ENCODE measurements at places on chromosomes 12 and 14.

DNA sequence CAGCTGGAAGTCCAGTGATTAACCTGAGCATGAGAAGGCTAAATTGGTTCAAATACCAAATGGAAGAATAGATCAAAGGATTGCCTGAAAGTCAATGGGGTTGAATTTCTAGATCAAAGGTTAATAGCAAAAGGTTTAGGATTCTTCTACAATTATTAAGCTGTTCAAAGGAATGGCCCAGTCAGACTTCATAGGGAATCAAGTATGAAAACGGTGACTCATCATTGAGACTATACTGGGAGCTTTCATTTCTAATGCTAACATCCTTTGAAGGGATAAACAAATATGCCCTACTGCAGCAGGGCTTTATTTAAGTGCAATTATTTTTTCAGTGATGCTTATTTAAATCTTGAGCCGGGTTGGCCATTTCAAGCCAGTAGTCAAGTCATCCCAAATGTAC lies 152.8 kb downstream of the RIMBP2 start:
- no peak for DNase-seq

DNA sequence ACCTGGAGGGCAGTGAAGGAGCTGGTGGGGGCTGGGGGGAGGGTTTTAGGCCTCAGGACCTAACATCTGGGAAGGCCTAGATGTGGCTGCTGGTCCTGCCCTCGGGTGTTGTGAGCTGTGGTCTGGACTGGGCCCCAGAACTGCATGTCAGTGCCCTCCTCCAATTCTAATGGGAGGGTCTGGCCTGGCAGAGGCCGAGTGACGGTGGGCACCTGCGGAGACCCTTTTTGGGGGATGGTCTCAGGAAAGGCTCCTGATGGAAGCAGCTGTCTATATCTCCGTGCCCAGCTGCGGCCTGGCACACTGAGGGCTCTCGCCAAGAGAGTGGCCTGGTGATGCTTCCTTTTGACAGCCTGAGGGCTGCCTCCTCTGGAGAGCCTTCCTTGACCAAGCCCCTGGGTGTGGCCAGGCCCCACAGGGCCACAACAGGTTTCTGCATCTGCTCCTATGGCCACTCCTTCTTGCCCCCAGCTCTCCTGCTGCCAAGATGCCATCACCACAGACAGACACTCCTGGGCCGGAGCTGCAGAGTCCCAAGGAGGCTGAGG lies 5.3 kb downstream of the EXOC3L4 start:
- DNase-seq: no peak

DNA sequence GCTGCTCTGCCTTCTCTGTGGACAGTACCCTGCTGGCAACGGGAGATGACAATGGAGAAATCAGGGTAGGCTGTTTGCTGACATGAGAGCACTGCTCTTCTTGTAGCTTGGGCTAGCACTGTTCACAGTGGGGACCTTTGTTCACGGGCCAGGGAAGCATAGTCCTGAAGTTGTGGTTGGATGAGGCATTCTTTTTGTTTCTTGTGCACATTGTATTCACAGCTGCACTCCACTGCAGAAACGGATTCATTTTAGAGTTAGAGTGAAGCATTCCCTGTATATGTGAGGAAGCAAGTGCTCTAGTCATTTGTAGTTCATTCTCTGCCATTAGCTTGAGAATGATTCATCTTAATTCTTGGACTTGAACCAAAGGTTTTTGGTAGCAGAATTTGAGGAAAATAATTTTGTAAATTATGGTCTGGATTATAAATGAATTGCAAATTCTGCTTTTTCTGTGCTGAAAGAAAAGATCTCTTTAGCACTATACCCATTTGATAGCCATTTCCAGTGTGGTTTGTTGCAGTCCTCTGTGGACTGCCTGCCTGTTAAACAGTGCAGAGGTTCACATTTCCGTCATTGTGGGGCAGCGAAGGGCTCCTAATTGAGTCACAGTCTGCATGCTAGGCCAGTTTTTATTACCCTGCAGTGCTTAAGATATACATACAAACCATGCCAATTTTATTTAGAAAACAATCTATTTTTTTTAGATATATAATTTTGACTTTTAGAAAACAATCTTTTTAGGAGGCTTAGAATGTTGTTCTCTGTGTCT lies 80.6 kb downstream of the APAF1 start:
- no peak for DNase-seq

DNA sequence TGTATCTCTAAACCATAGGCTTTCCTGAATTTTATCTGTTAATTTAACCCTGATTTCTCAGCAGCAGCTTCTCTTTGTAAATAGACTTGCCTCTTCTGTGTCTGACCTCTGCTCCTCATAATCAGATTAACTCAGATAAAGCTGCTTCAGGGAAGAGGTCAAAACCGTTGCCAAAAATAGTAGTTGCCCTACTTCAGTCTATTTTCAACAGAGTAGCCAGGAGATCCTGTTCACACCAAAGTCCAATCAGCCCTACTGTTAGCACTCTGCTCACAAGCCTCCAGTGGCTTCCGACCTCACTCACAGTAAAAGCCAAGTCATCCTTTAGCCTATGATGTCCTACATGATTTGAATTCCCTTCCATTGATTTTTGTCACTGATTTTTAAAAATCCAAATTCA lies 258.4 kb downstream of the PPFIA2 start:
- no peak for DNase-seq

- no peak for DNase-seq
Measured at GRCh38 chr12:40559865-40560264, 132.4 kb upstream of the CNTN1 start.

- DNase-seq: no peak
Measured at GRCh38 chr14:104086661-104087461, 1.4 kb downstream of the ASPG start.

- no peak for DNase-seq
Measured at GRCh38 chr12:69324797-69325466, 23.2 kb upstream of the LYZ start.

GRCh38 chr12:130391186-130391585 lies 53.5 kb downstream of the PIWIL1 start:
- no peak for DNase-seq

DNA sequence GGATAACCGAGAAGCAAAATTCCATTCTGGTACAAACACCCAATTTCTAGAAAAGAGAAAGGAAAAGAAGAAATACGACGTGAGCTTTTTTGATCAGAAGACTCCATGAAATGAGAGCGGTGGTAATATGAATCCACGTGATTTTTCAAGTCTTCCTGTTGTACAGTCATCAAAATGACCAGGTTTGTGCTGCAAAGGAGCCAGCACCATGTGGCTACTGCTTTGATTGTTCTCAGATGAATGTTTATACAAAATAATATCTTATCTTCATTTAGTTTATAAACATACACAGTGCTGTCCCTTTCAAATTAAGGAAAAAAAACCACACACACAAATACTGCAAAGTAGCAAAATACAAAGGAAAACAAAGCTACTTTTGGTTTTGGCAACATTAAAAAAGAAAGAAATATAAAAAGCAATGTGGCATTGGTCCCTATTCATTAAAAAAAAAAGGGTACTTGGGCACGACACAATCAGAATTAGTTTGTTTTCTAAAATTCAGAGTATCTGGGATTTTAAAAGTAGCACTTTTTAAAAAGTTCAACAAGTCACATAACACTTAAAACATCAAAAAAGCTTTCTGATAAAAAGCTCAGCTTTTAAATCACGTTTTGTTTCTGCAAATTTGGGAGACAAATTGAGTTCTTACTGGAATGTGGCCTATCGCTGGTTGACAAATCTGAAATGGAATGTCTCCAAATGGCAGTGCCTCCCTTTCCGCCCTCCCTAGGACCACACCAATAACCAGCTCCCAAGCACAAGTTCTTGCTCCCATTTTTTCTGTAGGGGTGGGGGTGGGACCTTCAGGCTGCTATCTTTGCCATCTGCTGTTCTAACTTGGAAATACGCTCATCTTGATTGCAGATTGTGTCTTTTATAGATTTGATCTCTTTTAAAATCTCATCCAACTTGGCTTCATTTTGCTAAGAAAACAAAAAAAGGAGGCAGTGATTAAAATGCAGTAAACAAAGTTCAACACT lies 13.2 kb upstream of the SELPLG start:
- DNase-seq: no peak

- DNase-seq: no peak
Measured at GRCh38 chr14:65676361-65677014, 264.0 kb downstream of the FUT8 start.

GRCh38 chr14:87203346-87203745 lies 789.6 kb downstream of the GALC start:
- no peak for DNase-seq

- peak; percentile 75 for DNase-seq
Measured at GRCh38 chr14:104554608-104555429, 24.7 kb upstream of the C14orf180 start.

- no peak for DNase-seq
Measured at GRCh38 chr12:123153906-123154305, 3.0 kb upstream of the PITPNM2 start.

DNA sequence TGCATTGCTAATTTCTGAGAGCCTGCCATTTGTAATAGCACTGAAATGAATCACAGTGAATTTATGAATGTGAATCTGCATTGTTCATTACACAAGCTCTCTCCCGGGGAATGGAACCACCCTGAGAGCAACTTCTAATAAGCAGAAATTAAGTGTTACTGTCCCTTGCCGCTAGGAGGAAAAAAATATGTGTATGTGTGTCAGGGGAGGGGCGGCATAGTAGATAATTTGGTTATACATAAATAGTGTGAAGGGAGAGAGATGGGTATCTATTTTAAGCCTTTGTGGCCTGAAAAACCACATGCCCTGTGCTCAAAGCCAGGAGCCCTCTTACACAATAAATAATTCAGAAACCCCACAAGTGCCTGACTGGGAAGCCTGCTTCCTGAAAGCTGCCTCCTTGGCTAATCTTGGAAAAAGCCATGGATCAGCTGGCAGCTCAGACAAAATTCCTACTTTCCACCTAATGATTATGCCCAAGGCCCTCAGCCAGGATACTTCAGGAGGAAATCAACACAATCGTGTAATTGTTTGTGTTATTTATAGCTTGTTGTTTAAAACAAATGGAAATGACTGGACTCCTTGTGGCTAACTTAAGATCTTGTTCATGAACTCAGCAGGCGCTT lies 366.2 kb upstream of the KITLG start:
- no peak for DNase-seq

GRCh38 chr12:50925342-50925651 lies 27.0 kb upstream of the HIGD1C start:
- no peak for DNase-seq

- DNase-seq: no peak
Measured at GRCh38 chr12:23618718-23619117, 330.8 kb downstream of the SOX5 start.

GRCh38 chr14:53409289-53409688 lies 256.2 kb upstream of the DDHD1 start:
- no peak for DNase-seq

- DNase-seq: no peak
Measured at GRCh38 chr12:6067152-6067916, 57.1 kb downstream of the VWF start.

GRCh38 chr12:122830517-122831214 lies 4.6 kb upstream of the HIP1R start:
- DNase-seq: peak; percentile 93

DNA sequence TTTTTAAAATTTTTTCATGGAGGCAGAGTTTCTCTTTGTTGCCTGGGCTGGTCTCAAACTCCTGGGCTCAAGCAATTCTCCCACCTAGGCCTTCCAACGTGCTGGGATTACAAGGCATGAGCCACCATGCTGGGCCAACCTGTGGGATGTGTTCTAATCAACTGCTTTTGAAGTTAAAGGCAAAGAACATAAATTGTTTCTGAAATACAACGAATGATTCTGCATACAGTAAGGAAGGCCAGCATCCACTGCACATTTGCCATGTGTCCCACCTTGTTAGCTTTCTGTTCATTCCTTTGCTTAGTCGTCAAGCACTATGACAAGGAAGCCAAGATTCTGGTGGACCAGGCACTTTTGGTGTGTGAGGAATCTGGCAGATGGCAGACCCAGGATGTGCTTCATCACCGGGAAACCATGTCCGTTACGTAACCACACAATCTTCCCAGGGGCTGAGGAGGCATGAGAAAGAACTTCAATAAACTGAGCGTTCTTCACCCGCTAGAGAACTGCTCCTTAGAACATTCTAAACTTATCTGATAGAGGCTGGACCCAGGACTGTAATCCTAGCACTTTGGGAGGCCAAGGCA lies 24.5 kb downstream of the MOK start:
- DNase-seq: peak; percentile 92

DNA sequence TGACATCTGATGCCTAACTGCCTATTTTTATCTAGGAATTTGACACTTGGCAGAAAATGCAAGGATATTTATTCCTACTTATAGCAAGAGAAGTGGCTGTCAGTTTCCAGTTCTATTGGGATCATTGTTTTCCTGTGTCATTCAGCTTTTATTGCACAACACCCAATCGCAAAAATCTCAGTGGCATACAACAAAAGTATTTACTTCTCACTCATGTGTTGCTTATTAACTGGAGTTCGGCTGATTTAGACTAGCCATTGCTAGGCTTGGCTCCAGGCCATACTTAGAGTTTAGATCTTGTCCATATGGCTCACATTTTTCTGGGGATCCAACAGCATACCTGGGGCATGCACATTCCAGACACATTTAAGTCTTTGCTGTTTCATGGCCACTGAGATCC lies 218.6 kb upstream of the SYT1 start:
- no peak for DNase-seq

- DNase-seq: no peak
Measured at GRCh38 chr12:63963868-63964267, 119.4 kb downstream of the SRGAP1 start.

- DNase-seq: no peak
Measured at GRCh38 chr12:57483466-57483865, 3.8 kb upstream of the ARHGAP9 start.

DNA sequence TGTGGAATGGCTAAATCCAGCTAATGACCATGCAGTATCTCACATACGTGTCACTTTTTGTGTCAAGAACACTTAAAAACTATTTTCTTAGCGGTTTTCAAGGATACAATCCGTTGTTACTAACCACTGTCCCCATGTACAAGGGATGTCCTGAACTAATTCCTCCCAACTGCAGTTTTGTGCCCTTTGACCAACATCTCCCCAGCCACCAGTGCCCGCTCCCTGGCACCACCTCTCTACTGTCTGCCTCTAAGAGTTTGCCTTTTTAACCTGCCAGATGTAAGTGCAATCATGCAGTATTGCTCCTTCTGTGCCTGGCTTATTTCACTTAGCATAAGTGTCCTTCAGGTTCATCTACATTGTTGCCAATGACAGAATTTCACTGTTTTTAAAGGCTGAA lies 315.7 kb downstream of the TMEM121 start:
- no peak for DNase-seq

- no peak for DNase-seq
Measured at GRCh38 chr14:23430723-23431085, 4.8 kb downstream of the MYH7 start.
